ENCODE measurements at places on chromosomes 7 and 10.

DNA sequence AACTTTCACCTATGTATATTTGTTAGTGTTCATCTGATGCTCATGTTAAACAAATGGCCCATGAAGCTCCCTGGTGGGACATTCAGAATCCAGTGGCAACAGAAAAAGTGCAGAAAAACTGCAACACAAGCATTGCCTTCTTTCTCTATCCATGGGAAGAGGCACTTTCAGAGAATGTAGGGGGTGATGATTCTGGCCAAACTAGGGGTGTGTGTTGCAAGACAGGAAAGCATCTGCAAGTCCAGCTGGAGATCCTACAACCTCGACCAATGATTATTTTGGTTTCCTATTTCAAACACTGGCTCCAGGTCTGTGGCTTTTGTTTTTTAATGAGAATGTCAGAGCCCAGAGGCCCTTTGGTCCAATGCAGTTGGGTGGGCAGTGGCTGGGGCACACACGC is 198.7 kb downstream of the CXCL12 start:
- DNase-seq, result no peak

- DNase-seq, result no peak
Observed at GRCh38 chr7:38294926-38295325, 21.5 kb upstream of the TARP start.

GRCh38 chr10:9175200-9175599 is 1120.7 kb downstream of the GATA3 start:
- peak; percentile 52 for DNase-seq

DNA sequence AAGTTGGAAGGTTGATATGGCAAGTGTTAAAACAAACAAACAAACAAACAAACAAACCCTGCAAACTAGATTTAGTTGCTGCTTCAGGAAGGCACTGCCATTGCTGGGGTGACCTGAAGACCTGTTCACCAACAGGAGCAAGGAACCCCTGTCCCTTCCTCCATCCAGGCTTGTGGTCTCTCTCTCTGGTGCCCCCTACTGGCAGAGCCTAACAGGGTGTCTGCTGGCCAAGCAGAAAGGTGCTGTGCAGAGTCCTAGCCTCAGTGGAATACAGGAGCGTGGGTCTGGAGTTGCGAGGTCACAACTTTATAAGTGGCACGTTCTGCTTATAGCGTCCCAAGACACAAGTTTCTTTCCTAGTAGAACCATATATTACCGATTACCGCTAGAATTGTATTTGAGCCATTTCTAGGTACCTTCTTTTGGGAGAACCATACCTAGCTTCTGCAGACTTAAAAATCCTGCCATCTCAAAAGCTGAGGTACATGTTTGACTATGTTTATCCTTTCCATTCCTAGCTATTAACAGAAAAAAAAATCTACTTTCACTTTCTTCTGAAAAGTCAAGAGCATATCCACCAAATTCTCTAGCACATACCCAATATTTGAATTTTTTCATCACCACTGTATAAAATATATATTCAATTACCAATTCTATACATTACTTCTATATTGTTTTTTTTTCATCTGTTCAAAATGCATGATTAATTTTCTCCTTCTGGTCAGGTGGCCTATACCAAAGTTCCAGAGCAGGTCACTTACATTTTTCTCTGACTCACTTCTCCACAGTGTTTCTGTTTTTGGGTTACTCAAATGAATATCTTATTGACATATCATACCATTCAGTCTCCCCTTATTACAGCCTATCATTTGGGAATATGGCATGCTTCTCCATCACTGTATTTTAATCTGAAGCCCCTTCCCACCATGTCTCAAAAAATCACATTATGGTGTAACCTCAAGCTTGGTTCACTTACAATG is 29.1 kb upstream of the CALD1 start:
- peak; percentile 76 for DNase-seq

DNA sequence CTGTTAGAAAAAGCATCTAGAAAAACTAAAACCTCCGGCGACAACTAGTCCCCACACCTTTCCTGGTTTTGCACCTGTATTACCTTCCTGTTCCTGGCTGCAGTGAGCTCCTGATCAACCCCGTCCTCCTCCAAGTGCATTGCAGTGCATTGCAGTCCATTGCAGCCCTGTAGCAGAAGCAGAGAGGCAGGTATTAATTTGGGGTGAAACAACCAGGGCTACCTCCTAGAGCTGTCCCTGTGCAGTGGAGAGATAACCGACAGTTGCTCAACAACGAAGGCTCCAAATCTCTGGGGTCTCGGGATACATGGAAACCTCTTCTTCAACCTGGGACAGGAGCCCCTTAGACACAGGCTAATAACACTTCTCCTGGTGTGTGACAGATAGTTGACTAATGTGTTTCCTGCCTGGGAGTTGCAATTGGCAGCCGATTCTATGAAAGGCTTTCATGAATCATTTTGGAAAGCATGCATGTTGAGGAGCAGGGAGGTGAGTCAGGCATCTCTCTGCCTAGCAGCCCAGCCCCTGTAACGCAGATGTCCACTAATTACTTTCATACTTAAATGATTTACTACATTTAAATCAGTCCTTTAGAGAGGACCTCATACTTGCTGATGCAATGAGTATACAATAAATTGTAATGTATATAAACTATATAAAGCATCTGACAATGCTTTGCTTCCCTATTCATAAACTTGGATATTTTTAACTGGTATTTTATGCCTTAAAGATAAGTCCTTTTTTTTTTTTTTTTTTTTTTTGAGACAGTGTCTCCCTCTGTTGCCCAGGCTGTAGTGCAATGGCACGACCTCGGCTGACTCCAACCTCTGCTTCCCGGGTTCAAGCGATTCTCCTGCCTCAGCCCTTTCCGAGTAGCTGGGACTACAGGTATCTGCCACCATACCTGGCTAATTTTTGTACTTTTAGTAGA is 59.0 kb downstream of the PRR15 start:
- no peak for DNase-seq

DNA sequence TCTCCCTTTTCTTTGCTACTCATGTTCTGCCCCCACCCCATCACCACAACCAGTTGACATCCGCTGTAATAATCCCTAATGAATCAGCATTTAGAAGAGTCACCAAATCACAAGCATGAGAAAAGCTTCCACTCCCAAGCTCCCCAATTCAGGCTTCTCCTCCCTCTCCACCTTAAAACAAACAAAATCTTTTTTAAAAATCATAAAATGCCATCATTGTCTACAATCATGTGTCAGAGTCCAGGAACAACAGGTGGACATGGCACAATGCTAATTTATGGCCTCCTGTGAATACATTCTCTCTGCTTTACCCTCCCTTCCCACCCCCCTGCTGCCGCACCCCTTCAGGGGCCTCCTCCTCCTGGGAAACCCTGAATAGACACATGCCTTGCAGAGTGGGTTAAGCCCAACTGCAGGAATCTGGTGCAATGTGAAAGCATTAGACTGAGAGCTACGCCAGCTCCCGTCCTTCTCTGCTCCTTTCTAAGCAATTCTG is 3.7 kb downstream of the LRRC4 start:
- DNase-seq, result no peak

GRCh38 chr7:68730194-68730593 is 868.1 kb upstream of the AUTS2 start:
- no peak for DNase-seq

- no peak for DNase-seq
Observed at GRCh38 chr7:91378131-91378530, 113.9 kb downstream of the FZD1 start.

- no peak for DNase-seq
Observed at GRCh38 chr10:62582804-62583208, 208.6 kb downstream of the ZNF365 start.

GRCh38 chr10:58513188-58514110 is 777 bp downstream of the BICC1 start:
- DNase-seq, result peak; percentile 16

GRCh38 chr10:124882313-124882712 is 59.6 kb upstream of the ZRANB1 start:
- no peak for DNase-seq

DNA sequence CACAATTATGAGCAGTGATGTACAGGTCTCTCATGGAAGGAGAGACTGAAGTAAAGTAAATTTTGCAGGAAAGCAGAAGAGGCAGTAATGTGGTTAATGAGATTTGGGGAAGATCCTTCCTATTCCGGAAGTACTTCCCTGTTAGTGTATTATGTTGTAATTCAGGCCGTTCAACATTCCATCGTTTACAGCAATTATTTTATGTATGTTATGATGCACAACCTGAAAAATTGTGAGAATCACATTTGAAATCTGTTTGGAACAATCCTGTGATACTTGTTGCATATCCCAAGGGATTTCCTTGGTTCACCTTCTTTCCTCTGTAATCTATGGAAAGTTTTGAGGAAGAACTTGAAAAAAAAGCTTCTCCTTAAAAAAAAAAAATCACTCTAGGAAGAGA is 247.8 kb downstream of the SEMA3A start:
- no peak for DNase-seq

- no peak for DNase-seq
Observed at GRCh38 chr7:107494884-107495283, 25.0 kb downstream of the GPR22 start.

DNA sequence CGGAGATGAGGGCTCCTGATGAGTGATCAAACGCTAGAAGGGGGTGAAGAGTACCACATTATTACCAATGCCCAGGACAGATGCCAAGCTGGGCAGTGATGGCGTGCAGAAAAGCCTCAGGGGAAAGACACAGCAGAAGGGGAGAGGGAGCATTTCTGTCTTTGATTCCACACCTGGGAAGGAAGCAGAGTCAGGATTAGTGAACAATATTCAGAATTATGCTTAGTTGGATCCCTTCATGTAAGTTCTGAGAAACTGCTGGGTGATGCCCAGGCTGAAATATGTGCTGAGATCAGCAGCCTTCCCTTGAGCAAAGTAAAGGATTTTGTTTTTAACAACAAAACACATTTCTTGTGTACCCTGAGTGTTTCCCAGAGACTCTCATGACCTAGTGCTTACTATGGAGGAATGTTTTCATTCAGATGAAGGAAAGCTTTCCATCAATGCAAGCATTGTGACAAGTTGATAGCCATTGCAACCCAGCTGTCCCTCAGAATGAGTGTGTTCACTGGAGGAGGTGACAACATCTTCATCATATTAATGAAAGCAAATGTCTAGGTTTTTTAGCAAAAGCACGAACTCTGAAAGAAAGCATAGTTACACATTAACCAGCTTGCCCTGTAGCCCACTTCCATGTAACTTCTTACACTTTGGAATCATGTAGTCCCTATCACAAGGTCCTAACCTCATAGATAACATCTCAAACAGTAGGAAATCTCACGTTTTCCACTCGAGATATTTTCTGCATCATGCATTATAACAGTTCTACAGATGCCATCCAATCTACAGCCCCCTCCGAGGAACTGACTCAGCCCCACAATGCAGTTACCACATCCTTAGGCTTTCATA is 23.8 kb upstream of the AKR1C1 start:
- no peak for DNase-seq

GRCh38 chr7:97973206-97973658 is 16.8 kb downstream of the OCM2 start:
- DNase-seq, result no peak

DNA sequence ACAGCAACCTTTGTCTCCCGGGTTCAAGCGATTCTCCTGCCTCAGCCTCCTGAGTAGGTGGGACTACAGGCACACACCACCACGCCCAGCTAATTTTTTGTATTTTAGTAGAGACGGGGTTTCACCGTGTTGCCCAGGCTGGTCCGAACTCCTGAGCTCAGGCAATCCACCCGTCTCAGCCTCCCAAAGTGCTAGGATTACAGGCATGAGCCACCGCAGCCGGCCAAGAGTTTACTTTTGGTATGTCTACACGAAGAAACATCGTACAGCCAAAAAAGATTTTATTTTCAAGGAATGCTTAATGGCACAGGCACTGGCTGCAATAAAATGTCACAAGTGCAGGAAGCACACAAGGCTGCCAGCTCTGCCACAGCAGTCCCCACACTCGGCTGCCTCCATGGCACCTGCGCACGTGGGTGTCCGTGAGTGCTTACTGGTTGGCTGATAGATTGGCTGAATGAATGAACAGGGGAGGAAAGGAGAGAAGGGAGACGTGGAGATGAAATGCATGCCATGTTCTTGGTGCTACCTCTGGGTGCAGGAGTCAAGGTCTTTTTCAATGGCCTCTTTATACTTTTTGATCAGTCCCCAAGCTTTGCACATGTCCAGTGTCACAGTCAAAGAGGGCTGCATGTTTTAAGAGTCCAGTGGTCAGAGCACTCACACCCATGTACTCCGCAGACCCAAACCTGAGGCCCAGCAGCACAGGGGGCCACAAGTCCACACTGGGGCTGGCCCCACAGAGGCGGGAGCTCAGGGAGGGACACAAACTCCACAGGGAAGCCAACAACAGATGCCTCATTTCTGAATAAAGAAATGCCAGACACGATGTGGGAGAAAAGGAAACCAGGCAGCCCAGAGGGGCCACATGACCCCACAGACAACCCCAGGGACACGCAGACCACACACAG is 198.2 kb downstream of the MAD1L1 start:
- no peak for DNase-seq

DNA sequence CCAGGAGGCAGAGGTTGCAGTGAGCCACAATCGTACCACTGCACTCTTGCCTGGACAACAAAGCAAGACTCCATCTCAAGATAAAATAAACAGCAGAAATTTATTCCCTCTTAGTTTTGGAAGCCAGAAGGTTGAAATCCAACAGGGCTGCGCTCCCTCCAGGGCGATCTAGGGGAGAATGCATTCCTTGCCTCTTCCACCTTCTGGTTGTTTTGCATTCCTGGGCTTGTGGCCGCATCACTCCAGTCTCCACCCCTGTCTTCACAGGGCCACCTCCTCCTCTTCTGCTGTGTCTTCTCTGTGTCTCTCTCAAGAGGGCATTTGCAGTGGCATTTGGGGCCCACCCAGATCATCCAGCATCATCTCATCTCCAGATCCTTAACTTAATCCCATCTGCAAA is 36.2 kb downstream of the LIMK1 start:
- DNase-seq, result no peak

- no peak for DNase-seq
Observed at GRCh38 chr10:77159538-77160110, 478.0 kb downstream of the KCNMA1 start.

DNA sequence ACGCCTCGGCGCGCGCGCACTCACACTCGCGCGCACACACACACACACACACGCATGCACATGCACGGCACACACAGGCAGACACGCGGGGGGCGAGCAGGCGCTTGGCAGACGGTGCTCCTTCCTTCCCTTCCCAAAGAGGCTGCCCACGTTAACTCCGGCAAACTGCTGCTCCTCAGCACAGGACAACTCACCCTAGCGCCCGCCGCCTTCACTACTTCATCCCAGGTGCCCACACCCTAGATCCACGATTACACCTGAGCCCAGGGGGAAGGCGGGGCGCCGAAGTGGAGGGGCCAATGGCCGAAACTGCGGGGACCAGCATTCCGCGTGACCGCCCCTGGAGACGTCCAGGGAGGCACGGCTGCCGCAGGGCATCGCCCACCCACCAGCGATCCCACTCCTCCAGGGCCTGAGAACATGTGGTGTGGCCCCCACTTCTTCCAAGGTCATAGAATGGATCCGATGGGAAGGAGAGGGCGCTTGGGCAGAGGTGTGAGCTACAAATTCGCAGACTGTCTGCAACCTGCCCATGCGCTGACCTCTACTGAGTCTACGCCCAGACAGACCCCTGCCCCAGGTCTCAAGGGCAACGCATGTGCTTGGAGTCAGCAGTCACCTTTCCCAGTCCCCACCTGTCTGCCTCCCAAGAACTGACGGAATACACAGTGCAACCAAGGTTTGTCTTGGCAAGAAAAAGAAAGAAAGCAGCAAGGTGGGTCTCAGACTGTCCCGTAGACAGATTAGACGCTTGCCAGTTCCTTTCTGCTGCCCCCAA is 74.6 kb downstream of the CALN1 start:
- DNase-seq, result no peak

Measured in activated CD4-positive, alpha-beta T cell treated with anti-CD3 and anti-CD28 coated beads, Interleukin-2, Interleukin-6, amounts not matched to agents 100 ng/mL and 50 ng/mL, durations not matched to agents 16 hours and 8 hours (primary cell).